ENCODE measurements at places on chromosomes 16 and 17.

- peaks cover 21% of the 10 kb centered on the region for H3K27me3 ChIP-seq
- peak overlapping the region; percentile 94 for H3K4me3 ChIP-seq
- DNase-seq, result peak; percentile 49
- no peaks in the 10 kb centered on the region for H3K36me3 ChIP-seq
Observed at GRCh38 chr17:14301279-14302090, 604 bp downstream of the HS3ST3B1 start.

DNA sequence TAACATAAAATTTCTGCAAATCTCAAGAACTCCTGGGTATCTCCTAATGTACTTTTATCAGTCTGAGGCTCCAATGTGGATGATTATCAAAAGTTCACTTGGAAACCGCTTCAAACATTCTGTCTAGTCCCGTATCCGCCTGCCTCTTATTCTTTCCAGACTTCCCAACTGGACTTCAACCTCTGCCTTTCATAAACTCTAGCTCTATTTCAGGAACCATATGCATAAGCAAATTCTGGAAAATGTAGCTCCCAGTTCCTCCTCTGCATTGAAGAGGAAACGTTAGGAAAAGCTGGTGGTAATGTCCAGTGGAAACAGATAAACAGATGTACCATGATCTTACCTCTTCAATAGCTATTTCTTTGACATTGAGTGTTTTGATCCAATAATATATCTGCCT, 285.0 kb downstream of the KCNJ2 start:
- no peaks in the 10 kb centered on the region for H3K36me3 ChIP-seq
- H3K4me3 ChIP-seq, result no peak overlapping the region
- H3K27ac ChIP-seq, result no peak overlapping the region
- DNase-seq, result no peak
- H3K27me3 ChIP-seq, result no peaks in the 10 kb centered on the region
- H3K4me1 ChIP-seq, result no peaks in the 10 kb centered on the region

- peaks cover 17% of the 10 kb centered on the region for H3K4me1 ChIP-seq
- no peaks in the 10 kb centered on the region for H3K36me3 ChIP-seq
- DNase-seq, result peak; percentile 58
Observed at GRCh38 chr17:37488607-37489196, 989 bp upstream of the DUSP14 start.

DNA sequence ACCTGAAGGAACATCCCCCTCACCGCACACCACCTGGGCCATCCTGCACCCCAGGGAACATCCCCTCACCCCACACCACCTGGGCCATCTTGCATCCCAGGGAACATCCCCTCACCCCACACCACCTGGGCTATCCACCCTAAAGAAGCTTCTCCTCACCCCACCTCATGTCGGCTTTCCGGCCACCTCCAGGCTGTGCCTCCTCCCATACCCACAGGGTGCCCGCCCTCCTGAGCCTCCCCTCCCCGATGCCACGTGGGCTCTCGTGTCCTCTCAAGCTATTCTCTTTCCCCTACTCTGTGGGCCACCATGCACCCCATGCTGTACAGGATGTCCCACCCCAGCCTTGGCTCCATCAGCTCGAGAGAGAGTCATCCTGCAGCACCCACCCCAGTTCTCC, 18.0 kb downstream of the MYLK3 start:
- DNase-seq, result no peak
- no peaks in the 10 kb centered on the region for H3K36me3 ChIP-seq
- H3K4me1 ChIP-seq, result no peaks in the 10 kb centered on the region
- no peak overlapping the region for H3K4me3 ChIP-seq
- H3K27me3 ChIP-seq, result no peaks in the 10 kb centered on the region
